ENCODE measurements at places on chromosomes 2 and 18.

- DNase-seq: no peak
These were observed 36.9 kb downstream of the FLACC1 start for GRCh38 chr2:201320257-201320656.

DNA sequence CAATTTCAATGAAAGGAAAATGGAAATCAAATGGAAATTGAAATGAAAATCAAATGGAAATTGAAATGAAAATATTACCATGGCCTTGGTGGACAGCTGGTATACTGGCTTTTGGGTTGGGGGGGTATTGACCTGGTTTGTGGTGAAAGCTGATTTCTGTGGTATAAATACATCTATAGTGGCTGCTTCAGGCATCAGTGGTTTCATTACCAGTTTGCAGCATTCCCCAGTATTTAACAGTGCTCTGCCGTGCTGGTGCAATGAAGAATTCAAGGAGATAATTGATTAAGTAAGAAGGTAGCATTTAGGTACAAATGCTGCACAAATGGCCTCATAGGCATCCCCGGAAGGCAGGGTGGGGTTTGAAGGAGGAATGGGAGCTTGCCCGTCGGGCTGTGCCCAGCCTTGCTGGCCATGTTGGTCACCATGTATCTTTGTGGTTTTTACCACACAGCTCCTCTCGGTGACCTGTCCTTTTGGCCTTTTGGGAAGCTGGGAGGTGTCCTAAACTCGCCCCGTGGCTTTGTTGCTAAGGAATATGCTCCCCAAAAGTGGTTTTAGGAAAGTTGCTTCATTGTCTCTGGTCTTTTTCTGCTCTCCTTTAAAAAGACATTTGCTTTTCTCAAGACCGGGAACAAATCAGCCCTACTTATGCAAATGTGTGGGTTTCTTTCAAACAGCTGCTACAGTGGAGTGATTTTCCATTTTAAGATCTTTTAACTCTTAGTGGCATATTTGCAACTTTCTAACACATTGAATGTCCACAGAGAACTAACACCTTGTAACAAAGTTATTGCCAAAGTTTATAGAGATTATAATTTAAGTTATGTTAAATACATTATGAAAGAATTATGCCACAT, 28.6 kb downstream of the SNTG2 start:
- no peak for DNase-seq

DNA sequence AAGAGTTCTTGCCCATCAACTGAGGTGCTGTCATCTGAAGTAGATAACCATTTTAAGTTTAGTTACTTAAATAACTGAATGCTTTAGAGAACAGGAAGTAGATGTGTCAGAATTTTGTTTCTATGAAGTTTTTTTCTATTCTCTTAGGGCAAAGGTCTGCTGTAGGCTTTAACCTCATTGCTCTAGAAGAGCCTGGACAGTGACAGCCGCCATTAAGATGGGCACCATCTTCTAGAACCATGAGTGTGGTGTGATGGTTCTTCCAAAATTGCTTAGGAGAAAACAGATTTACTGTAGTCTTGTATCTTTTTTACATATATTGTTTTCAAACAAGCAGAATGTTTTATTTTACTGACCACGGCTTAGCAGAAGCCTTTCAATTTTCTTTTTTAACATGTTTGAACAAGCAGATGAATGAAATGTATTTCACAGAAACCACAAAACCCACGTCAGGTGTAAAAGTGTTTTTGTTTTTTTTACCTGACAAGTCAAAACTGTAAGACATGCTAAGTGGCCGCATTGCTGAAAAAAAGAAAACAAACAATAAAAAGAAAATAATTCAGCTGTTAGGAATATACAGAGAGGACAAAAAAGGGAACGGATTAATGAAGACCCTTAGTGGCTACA, 77.9 kb downstream of the PRELID3A start:
- DNase-seq: peak; percentile 9

GRCh38 chr2:227428731-227429285, 41.1 kb upstream of the SCYGR1 start:
- DNase-seq: no peak

- no peak for DNase-seq
These were observed 194.0 kb downstream of the ZFP36L2 start for GRCh38 chr2:43032213-43033015.

DNA sequence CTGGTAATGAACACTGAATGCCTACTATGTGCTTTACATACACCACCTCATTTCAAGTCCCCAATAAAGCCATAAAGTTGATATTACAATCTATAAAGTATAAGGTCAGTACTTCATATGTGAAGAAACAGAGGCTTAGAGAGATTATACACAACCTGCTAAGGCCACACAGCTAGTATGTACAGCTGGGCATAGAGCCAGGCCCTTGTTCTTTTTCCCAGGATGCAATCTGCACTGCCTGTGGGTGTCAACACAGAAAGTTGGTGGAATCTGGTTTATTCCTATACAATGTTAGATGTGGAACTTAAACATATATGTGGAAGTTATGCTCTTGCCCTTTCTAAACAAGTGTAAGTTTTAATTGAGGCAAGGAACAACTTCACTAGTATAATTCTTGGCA, 32.8 kb downstream of the INSIG2 start:
- DNase-seq: no peak

- no peak for DNase-seq
These were observed 4.2 kb upstream of the ROCK1 start for GRCh38 chr18:21115519-21116411.

- DNase-seq: no peak
These were observed 78.3 kb downstream of the HDAC4 start for GRCh38 chr2:239322416-239323086.

- no peak for DNase-seq
These were observed 203.6 kb downstream of the UBE2E3 start for GRCh38 chr2:181183878-181184542.

DNA sequence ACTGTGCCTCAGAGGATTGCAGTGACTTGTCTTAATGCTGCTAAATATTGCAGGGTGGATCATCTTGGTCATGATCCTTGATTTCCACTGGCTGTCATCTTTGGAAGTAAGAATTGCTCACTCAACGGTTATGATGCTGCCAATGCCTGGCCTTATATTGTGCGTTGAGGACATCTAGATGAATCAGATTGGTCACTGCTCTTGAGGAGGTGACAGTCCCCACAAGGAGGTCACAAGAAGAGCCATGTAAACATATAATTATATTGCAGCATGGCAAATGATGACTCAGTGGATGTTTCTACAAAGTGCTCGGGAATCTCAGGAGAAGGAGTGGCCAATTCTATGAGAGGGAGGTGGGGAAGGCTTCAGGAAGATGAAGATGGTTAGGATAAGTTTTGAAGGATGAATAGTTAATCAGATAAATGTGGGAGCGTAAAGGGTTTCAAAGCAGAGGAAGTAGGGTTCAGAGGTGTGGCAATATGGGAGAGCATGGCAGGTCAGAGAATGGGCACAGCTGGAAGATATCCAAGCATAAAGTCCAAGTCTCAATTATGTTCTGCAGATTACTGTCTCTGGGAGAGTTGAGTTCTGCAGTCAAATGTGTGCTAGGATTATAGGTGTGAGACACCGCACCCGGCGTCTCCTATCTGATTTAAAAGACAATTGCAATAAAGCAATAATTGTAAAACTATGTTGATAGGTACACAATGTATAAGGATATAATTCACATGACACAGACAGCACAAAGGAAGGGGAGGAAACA, 21.3 kb upstream of the TMEM131 start:
- DNase-seq: no peak

DNA sequence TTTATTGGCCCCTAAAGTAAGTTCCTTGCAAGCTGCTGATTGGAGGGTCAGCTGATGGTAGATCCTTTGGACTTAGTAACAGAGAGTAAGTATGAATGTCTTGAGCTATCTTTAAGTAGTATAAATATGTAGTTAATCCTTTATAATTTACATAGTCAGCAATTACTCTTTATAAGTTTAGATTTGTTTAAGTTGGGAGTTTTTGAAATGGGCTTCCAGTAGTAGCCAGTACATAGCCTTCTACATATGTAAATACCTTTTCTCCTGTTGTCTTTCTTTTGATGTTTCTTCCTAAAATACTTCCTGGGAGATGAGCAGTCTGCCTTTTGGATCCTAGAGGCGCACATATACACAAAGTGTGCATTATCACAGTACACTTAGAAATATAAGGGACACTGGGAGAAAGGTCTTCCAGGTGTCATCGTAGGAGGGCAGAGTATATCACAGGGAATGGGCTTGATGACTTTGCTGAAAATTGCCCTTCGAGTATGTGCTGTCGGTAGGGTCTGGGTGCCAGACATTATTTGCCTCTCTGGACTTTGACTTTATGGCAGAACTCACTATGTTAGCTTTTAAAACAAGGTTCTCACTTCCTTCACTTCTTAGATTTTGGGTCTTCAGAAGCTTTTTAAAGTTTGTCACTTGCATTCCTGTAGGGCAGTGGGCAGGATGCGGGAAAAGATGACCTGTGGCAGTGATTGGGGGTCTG, 21.6 kb downstream of the TTLL4 start:
- DNase-seq: no peak

GRCh38 chr2:232235716-232236115, 142.8 kb upstream of the ALPP start:
- peak; percentile 23 for DNase-seq

- DNase-seq: no peak
These were observed 203.5 kb downstream of the LPIN1 start for GRCh38 chr2:11949732-11950523.

Data from GM13977 (cell line).